ENCODE measurements at places on chromosomes 4 and X.
A peak's percentile ranks its signal among the peaks of the same experiment; 100 is the strongest.

GRCh38 chr4:170229006-170229405 is 139.2 kb upstream of the AADAT start:
- no peak for DNase-seq

DNA sequence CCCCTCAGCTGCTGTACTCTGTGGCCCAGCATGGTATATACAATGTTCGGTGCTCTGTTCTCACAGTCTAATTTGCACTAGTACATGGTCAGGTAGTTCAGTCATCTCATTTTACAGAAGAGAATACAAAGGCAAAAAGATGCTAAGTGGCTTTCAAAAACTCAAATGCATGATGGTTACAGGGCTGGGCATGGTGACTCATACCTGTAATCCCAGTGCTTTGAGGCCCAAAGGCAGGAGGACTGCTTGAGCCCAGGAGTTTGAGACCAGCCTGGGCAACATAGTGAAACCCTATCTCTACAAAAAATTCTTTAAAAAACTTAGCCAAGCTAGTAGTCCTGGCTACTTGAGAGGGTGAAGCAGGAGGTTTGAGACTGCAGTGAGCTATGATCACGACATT is 210.5 kb upstream of the KIT start:
- DNase-seq = no peak

DNA sequence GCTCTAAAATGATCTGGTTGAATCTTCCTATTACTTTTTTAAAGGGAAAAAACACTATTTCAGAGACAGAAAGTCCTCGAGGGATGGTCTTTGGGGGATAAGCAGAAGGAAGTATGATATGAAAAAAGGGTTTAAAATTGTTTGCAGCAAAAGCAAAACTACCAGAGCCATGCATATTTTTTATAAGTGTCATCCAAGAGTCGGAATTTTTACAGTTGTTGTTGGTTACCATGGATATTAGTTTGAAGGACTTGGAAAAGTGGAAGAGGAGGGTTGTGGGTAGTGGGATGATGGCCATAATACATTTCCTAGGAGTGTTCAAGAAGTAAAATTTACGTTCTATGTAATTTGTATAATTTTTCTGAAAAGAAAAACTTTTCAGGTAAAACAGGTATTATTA is 134.4 kb downstream of the PCDH7 start:
- DNase-seq = no peak

DNA sequence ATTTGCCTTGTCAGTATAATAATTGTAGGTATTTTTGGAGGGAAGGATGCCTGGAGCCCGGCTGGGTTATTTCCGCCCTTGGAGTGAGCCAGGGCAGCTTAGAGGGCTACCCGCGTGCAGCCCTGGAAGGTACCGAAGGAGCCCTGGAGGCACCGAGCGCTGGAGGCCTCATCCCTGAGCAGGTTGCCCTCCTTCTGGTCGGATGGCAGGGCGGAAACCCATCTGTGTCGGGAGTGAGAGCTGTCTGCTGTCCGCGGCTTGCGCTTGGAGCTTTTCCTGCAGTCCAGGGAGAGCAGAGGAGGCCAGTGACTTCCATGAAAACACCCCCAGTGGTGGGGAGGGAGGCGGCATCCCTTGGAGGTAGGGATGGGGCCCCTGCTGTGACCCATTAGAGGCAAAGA is 122.1 kb downstream of the TBL1X start:
- peak; percentile 41 for DNase-seq

GRCh38 chr4:23068287-23068686 is 375.6 kb downstream of the GBA3 start:
- no peak for DNase-seq

GRCh38 chr4:167642250-167642649 is 408.0 kb upstream of the SPOCK3 start:
- no peak for DNase-seq

DNA sequence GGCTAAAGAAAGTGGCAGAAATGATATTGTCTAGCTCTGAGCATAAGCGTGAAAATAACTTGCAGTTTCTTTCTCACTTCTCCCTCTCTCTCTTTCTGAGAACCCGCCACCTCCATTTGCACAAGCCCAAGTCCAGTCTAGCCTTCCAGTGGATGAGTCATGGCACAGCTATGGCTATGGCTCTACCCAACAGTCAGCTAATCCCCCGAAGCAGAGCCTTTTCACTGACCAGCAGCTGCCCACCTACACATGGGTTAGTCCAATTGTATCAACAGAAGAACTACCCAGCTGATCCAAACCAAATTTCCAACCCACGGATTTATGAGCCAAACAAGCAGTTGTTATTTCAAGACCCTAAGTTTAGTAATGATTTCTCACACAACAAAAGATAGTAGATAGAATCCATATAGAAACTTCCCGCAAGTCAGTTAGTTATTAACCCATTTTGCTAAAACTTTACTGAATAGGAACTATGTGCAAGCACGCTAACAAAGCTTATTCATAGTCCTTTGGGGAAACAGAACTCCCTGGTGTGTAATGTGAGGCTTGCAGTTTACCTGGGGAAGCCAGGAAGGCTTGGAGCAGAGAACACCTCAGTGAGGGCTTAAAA is 282.3 kb downstream of the INPP4B start:
- DNase-seq = no peak

DNA sequence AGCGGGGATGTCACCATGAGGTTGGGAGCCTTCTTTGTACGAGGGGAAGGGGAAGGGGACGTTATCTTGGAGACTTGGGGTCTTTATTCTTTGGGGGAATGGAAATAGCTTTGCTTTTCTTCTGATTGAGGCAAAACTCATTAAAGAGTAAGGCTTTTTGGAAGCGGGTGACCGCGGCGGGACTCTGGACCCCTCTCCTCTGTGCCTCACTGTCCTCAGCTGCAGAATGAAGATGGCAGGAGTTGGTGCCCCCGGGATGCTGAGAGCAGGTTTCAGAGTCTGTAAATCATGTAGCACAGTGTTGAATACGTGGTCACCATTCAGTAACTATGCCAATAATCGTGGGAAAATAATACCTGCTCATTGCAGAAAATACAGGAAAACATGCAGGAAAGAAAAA is 32.1 kb downstream of the HTT-AS start:
- DNase-seq = no peak

DNA sequence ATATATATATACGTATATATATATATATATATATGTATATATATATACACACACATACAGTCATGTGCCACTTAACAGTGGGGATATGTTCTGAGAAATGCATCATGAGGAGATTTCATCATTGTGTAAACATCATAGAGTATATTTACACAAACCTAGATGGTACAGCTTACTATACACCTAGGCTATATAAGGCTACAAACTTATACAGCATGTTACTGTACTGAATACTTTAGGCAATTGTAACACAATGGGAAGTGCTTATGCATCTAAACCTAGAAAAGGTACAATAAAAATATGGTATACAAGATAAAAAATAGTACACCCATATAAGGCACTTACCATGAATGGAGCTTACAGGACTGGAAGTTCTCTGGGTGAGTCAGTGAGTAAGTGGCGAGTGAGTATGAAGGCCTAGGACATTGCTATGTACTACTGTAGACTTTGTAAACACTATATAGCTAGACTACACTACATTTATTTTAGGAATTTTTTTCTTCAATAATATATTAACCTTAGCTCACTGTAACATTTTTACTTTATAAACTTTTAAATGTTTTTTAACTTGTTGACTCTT is 13.2 kb upstream of the CCSER1 start:
- no peak for DNase-seq

DNA sequence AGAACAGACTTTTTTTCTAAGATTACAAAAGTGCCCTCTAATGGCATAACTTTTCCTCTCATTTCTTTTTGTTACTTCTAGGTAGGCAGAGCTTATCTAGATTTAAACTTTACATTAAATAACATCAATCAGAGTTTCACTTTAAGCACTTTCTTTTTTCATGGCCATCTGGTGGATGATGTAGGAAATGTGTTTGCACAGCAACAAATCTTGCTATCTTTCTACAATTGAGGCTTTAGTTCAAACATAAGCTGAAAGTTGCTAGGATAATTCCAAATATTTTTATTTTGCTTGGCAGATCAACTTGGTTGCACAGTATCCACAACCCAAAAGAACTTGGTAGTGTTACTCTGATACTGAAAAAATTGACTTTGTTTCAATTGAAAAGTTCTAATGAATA is 22.0 kb downstream of the NDNF start:
- DNase-seq = no peak

GRCh38 chrX:12997906-12998687 is 23.2 kb downstream of the TMSB4X start:
- no peak for DNase-seq

DNA sequence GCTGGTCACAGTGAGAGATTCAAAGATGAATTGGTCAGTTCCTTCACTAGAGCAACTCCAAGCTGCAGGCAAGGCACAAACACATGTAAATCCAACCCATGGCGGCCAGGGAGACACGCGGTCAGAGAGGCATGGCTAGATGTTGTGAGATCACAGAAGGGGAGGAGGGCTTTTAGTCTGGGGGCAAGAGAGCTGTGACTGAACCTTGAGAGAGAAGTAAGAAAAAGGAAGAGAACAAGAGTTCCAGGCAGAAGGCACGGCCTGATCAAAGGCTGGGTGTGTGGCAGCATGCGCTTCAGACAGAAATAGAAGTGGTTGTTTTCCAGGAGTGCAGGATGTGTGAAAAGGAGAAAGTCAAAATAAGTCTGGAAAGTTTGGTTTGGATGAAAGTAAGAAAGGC is 15.9 kb downstream of the CCDC149 start:
- DNase-seq = no peak

- no peak for DNase-seq
Observed at GRCh38 chrX:103565752-103566151, 19.6 kb upstream of the TCEAL4 start.

DNA sequence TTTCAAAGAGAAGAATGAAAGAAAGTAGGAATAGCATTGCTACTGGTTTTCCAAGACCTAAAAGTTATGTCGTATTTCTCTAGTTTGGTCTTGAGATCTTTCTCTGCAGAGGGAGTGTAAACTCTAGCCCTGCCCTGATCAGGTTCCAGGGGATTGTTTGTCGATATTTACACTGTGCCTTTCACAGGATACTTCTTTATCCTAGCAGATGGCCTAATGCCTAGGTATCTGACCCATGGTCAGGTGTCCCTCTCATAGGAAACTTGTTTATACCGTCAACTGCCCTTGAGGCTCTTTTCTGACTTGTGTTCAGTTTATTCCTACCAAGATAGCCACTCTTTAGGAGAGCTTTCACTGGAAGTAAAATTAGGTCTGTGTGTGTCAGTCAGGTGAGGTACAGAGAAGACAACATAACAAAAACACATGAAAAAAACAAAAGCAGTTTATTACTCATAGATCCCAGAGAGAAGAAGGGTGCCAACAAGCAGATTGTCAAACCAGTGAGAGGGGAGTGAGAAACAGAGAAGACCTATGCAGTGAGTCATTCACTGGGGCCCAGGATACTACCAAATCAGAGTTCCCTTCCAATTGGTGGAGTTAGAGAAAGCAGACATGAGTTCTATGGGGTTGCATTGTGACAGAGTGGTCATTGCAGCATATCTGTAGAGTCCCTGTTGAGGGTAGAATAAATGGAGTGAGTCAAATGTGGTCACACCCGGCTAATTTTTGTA is 40.6 kb upstream of the THOC2 start:
- DNase-seq = no peak

DNA sequence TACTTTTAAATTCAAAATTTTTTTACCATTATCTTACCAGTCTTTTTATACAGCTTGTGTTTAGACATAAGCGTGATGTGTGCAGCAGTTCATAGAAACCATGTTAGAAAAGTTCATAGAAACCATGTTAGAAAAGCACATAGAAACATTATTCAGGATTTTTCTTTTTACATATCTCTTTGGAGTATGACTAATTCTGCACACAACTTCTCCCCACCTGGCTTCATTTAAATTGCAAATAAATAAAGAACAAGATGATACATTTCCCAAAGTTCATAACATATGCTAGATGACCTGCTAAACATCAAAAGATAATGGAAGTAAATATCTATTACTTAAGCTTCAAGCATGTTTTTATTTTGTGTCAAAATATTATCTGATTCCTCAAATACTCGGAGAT is 201.9 kb downstream of the BANK1 start:
- DNase-seq = no peak

GRCh38 chrX:34978171-34978570 is 35.6 kb downstream of the FAM47B start:
- no peak for DNase-seq

GRCh38 chr4:10108391-10108790 is 8.2 kb downstream of the WDR1 start:
- DNase-seq = no peak

DNA sequence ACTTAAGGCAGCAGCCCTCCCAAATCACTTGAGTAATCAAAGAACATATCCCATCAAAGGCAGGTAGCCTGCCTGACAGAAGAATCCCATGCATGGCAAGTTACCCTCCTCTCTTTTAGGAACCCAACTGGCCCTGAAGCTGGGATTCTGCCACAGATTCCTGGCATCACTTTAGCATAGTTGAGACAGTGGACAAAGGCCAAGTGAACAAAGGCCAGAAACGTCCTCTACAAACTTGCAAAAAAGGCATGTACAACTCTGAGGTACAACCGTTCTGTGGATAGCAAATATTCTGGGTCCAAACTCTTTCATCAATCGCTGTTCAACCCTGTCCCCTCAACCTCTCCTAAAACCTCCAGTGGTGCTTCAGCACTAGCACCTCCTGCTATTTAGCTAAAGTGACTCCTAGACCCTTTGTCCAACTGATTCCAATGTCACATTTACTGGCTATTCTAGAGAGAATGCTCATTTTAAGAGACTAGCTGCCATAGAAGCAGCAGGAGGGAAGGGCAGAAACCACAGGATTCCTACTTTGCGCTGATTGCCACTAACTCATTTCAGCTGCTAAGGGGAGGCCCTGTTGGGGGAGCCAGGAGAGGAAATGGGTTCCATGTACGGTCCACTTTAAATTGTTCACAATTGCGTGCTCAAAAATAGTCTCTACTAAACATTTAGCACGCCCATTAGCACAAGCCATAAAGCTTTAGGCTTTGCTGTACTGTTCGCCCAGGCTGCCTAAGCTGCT is 105.9 kb downstream of the SHROOM4 start:
- DNase-seq = no peak

DNA sequence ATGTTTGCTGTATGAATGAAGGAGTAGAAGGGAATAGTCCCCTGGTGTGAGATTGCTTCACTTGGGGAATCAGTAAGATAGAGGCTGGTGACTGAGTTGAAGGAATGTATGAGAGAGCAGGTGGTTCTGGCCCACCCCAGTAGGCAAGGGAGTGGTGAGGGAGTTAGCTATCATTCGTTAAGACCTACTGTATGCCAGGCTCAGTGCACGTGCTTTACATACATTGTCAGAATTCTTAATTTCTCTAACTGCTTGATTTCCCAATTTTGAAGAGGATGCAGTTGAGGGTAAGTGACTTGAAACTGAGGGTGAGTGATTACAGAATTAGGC is 700 bp downstream of the VMA21 start:
- DNase-seq = no peak

DNA sequence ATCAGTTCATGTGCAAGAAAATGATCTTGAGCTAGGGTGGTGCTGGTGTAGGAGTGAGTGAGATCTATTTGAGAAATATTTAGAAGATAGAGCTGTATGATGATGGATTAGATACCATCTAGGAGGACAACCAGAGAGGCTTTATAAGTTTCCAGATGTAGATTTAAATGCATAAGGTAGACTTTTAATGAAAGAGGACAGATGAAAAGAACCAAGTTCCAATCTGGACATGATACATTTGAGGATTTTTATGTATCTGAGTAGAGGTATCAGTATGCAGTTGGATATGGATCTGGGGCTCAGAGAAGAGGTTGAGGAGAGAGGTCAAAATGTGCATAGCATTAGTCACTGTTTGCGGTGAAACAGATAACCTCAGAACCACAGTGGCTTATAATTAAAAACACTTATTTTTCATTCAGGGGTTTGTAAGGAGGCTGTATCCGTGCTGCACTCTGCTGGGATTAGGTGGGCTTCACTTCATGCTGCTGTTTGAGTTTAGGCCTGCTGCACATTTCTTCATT is 348.7 kb downstream of the BMPR1B start:
- no peak for DNase-seq

GRCh38 chrX:24902806-24903205 is 113.0 kb downstream of the ARX start:
- no peak for DNase-seq
